Fibroblast of skin of left quadriceps (primary cell): ENCODE measurements at places on chromosomes 11 and 22.
A peak's percentile ranks its signal among the peaks of the same experiment; 100 is the strongest.

DNA sequence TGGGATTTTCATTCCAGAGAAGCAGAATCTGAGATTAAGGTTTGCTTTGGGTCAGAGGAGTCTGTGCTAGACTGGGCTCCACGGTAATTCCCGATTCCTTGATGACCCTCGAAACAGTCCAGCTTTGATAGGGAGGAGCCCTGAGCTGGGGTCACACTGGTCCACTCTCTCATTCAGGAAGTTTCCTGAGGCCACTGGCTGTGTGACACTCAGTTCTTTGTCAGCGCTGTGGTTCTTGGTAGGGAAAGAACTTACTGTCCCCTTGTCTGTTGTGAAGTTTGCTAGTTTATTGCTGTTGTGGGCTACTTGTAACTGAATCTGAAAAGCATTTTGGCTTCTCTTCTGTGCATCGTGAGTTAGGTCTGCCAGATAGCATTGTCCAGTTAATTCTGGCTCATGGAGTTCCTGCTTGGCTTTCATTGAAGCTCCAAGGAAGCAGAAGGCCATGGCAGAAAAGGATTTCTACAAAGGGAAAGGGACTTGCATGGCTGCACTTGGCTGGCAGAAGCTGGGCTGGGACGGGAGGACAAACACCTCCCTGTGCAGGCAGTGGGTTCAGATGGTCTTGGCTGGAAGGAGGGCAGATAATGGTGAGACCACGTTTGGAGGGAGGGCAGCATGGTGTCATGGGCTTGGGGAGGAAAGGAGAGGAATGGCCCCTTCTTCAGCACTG is 23.3 kb downstream of the BCR start:
- no peak for DNase-seq

- no peak for DNase-seq
Measured at GRCh38 chr22:23498811-23499798, 81.0 kb downstream of the IGLL1 start.

DNA sequence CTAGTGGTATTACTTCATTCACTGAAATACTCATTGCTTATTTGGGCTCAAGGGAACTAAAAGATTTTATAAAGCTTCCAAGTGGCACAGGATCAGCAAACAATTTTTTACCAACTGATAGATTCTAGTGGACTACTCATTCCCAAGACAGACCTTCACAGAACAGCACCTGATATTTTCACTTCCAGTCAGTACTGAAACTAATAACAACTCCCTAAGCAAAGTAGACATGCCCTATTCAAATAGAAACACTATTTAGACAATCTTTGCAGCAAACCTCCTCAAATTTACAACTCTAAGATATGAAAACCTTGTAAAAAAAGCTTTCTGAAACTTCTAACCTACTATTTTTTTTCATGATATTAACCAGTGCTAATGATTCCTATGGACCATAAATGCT is 2345.8 kb downstream of the LRRC4C start:
- DNase-seq = no peak

- no peak for DNase-seq
Measured at GRCh38 chr22:24761888-24762675, 12.4 kb downstream of the PIWIL3 start.

DNA sequence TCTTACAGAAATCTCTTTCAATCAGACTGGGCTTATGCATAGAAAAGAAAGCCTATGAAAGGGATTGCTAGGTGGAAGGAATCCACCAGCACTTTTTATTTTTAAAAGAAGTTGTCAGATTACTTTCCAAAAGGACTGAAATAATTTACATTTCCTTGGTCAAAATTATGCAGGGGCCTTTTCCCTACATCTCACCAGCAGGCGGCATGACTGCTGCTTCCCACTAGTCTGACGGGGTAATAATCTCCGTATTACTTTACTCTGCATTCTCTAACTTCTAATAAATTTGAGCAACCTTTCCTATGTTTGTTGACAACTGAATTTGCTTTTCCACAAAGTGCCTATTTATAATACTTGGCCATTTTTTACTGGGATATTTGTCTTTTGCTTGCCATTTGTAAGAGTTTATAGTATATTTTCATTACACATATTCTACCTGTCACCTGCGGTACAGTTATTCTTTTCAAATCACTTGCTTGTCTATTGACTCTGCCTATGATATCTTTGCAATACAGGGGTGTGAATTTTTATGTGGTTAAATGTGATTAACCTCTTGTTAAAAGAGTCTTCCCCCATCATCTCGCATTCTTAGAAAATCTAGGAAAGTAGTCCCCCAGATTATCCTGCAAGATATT is 51.9 kb upstream of the USP47 start:
- DNase-seq = peak; percentile 6

DNA sequence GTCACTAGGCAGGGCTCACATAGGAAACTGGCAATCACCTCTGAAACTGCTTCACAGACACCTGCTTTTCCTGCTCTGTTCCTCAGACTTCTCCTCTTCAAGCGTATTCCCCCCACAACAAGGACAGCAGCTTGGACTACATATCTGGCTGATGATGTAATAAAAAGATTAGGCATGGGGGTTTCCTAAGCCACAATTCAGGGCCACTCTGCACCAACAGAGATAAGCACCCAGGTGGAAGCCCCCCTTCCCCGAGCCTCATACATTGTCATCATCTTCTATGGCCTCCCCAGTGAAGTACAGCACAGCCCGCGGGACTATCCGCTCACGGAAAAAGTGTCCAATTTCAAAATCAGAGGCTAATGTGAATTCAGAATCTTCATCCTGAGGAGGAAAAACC is 25.0 kb upstream of the PHLDA2 start:
- DNase-seq = no peak

GRCh38 chr11:15865212-15865987 is 490.9 kb downstream of the SOX6 start:
- DNase-seq = no peak

- no peak for DNase-seq
Measured at GRCh38 chr11:45932217-45932616, 9.8 kb downstream of the LARGE2 start.

- no peak for DNase-seq
Measured at GRCh38 chr22:31295831-31296657, 3.8 kb upstream of the PIK3IP1 start.

- DNase-seq = no peak
Measured at GRCh38 chr11:83115026-83115425, 41.9 kb upstream of the PCF11 start.

DNA sequence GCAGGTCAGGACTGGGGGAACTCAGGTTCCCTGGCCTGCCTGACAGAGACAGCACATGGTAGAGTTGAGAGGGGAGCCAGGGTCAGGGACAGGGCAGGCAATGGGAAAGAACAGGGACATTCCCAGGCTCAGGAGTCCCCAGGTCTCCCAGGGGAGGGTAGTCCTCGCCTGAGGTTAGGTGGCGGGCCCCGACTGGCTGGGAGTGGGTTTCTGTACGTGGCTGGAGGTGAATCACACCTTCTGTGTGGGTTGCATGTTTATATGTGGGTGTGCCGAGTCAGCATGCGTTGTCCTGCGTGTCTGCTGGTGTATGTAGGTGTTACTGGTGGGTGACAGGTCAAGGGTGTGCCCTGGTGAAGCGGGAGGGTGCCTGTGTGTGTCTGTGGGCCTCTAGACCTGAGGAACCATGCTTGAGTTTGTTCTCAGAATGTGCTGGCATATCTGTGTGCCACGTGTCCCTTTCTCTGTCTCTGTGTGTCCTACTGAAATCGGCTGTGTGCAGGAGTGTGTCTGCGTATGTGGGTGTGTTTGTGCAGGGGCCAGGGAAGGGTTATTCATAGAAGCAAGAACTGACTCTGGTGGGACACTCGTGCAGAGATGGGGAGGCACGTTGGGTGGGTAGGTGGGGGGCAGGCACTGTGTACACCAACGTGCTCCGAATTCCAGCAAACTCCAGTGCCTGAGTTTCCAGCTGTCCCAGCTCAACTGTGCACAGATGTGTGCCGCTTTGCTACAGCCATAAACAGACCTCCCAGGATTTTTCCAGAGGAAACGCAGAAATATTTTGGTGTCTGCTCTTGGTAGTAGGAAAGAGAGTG is 23.8 kb upstream of the OAF start:
- peak; percentile 50 for DNase-seq
